ENCODE measurements at places on chromosomes 4 and X.
A peak's percentile ranks its signal among the peaks of the same experiment; 100 is the strongest.

DNA sequence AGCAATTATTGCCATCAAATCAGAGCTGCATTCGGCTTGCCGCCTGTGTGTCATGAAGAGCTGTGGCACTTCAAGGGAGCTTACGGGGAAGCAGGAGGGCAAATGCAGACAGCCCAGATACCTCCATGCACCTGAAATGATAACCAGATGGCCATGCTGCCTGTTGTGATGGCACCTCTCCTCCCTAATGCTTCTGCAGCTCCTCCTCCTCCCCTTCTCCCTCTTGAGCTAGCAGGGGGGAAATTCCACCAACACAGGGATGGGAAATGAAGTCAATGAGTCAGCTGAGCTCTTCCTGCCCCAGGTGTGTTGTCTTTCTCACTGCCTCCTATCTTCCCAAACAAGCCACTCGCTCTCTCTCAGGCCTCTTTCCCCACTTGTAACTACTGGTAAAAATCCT is 565.0 kb downstream of the BCOR start:
- DNase-seq, result no peak

GRCh38 chr4:155763551-155763950 is 4.7 kb downstream of the GUCY1B1 start:
- DNase-seq, result no peak

GRCh38 chr4:143531380-143531779 is 17.9 kb downstream of the SMARCA5 start:
- DNase-seq, result no peak

DNA sequence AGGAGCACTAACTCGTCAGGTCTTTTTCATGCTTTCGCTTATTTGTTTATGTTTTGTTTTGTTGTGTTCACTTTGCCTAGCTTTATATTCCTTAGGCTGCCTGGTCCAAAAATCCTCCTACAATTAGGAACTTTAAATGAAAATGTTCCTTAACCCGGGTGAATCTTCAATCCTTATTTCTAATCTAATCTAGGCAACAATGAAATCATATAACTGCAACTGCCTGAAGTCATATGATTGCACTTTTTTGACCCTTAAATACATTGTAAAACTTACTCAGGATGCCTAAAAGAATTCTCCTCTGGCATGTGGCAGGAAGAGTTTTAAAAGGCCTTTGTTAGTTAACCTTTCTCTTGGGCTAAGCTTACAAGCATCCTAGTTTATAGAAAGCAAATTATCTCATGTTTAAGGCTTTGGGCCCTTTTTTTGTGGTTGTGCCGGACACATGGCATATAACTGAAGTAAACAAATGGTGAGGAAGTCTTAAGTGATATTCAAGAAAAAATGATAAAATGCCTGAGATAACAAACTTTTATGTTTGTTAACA is 279.4 kb downstream of the FAT4 start:
- no peak for DNase-seq

DNA sequence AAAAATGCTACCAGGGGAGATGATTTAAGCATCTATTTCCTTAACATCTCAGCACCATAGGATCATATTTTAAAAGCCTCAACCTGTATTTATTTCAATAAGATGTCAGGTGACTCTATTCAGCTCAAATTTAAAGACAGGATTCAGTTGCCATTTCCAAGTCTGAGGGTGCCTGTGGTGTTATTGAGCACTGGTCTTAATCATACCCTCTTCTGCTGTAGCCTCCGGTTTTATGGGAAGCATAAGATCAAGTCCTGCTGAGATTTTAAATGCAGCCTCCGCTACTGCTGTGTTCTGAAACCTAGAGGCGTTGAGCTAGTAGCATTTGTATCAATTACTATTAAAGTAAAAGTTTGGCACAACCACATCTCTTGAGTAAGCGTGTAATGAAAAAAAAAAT is 185.7 kb upstream of the NWD2 start:
- no peak for DNase-seq

- DNase-seq, result no peak
These were observed 569.4 kb downstream of the TRAM1L1 start for GRCh38 chr4:116515959-116516358.

DNA sequence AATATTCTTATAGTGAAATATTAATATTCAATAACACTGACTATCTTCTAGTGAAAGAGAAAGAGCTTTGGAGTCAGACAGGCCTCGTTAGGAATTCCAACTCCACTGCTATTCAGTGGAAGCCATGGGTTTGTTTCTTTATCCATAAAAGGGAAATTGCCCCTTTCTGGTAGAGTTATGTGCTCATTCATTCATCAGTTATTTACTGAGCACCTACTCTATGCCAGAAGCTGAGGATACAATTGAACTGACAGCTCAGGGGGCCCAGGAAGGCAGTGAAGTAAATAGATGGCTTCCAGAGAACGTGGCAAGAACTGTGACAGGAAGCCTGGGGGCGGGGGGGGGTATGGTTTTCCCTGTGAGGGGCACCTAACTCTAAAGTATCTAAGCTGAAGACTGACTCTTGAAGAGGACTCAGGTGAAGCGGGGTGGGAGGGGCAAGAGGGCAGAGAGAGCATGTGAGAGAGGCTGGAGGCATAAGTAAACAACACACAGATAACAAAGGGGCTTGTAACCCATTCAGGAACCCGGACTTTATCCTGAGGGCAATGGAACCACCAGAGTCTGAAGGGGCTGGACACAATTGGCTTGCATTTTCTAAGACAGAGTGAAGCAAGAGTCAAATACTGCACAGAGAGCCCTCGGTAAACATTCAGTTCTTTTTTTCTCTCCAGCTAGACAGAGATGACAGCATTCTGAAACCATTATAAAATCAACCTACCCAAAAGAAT is 20.3 kb downstream of the ANXA5 start:
- no peak for DNase-seq

- DNase-seq, result no peak
These were observed 11.1 kb downstream of the NIPAL1 start for GRCh38 chr4:48027653-48028052.

- no peak for DNase-seq
These were observed 63.5 kb upstream of the WDR17 start for GRCh38 chr4:176002007-176002613.

GRCh38 chr4:104365618-104366017 is 129.1 kb downstream of the CXXC4 start:
- DNase-seq, result no peak

DNA sequence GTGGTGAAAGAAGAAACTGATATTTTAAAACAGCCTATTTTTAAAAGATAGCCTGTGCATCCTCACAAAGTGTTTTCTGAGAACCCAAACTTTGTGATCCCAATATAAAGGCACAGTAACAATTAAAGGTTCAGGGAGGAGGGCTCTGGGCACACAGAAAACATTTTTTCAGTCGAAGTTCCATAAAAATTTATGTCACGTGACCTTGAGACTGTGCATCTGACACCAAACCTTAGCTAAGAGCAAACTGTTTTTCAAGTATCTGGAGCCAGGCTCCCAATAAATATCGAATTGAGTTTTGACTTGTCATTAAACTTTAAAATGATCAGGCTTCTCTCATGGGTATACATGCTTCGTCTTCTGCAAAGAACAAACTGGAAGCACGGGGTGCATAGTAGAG is 177.9 kb downstream of the BEND2 start:
- DNase-seq, result no peak

GRCh38 chrX:130108647-130109428 is 1.5 kb downstream of the ELF4 start:
- DNase-seq, result no peak

DNA sequence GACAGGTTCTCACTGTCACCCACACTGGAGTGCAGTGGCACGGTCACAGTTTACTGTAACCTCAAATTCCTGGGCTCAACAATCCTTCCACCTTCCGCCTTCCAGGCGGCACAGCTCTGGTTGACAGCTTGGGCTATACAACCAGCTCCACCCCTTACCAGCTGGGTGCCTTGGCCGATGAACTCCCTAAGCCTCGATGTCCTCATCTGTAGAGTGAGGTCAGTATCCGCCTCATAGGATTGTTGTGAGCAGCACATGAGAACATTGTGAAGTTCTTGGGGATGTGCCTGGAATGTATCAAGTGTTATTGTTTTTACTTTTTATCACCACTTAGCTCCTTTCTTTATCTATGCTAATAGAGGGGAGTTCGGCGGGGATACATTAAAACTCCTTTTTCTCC is 23.3 kb downstream of the UCHL1 start:
- DNase-seq, result no peak

- no peak for DNase-seq
These were observed at the start of gene F8 for GRCh38 chrX:155022585-155022984. Gene F8, minus strand, starts transcription at chrX:155022723. Its CDS starts 171 bp downstream, at chrX:155022552.

DNA sequence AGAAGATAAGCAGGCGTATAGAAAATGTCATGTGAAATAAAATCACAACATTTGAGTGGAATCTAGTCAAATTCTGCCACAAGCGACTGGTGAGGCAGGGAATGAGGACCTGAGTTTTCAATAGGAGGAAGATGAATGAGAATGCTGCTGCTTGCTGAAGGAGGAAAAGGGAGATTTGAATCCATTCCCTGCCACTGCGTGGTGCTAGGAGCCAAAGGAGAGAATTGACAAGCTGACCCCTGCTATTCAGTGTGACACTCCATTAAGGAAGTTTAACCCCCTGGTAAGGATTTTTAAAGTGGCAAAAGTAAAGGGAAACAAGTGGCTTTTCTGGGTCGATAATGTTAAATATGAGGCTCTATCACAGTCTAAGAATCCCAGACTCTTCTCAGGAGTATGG is 314.0 kb downstream of the NAF1 start:
- DNase-seq, result no peak

DNA sequence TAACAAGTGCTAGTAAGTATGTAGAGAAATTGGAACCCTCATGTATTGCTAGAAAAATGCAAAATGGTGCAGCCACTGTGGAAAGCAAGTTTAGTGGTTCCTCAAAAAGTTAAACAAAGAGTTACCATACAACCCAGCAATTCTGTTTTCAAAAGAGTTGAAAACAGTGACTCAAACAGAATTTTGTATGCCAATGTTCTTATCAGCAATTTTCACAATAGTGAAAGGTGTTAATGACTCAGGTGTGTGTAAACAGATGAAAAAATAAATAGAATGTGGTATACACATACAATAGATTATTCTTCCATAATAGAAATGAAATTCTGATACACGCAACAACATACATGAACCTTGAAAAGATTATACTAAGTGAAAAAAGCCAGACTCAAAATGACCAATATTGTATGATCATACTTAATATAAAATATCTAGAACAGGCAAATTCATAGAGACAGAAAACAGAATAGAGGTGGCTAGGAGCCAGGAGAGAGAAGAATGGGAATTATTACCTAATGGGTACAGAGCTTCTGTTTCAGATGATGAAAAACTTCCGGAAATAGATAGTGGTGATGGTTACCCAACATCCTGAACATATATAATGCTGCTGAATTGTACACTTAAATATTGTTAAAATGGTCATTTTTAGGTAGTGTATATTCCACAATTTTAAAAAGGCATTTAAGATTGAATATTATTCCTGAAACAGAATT is 51.6 kb downstream of the WDFY3 start:
- no peak for DNase-seq

DNA sequence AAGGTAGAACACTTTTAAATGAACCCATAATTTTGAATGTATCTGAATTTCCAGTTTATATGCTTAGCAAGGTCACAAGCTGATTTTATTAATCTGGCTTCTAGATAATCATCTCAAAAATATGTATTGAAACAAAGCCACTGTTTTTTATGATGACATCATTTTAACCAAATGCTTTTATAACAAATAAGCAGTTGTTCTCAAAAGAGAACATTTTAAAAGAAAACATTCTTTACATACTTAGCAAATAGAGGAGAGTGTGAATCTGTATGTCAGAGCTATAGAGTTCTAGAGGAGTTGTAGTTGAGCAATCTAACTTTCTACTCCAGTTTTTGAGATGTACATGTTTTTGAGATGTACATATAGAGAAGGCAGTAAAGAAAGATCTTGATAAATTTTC is 42.5 kb downstream of the LAMP2 start:
- no peak for DNase-seq

DNA sequence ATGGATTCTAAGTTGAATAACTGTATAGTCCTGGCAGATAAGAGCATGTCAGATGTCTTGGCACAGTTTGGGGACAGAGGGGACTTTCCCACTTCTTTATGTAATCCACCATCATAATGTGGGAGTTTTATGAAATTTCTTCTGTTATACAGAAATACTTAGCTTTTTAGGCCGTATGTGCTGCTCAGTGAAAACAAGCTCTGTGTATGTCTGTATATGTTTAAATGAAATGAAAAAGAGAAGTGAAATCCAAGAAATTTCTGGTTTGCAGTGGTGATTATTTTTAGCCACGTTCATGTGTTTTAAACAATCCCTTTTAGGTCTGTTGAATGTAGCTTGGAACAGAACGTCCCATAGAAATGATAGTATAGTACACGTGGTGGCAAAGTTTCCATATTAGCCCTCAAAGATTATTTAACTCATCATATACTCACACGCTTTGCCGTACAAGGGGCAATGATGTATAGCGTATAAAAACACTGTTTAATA is 41.0 kb downstream of the GAB1 start:
- no peak for DNase-seq

DNA sequence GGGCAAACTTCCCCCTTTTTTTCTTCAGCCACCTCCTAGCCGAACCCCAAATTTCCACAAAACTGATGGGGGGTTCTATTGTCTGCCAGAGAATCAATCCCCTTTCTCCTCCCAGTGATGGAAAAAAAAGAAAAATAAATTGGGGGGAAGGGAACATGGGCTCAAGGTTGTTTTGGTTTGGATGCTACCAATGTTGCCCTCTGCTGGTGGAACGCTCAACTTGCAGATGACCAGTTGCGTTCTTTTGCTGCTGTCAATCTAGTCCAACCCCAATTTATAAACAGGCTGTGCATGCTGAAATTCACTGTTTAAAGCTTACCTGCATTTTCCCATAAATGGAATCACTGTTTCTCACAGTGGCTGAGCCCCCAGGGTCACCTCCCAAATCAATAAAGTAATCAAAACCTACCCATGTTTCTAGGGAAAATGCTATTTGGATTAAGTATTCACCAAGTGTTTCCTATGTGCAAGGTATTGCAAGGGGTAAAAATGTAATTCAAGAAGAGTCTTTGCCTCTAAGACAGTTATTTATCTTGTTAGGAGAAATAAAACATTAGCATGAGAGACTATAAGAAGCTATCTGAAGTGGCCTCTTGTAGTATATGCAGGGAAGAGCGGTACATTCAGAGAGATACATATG is 116.7 kb upstream of the TMEM164 start:
- DNase-seq, result peak; percentile 50

DNA sequence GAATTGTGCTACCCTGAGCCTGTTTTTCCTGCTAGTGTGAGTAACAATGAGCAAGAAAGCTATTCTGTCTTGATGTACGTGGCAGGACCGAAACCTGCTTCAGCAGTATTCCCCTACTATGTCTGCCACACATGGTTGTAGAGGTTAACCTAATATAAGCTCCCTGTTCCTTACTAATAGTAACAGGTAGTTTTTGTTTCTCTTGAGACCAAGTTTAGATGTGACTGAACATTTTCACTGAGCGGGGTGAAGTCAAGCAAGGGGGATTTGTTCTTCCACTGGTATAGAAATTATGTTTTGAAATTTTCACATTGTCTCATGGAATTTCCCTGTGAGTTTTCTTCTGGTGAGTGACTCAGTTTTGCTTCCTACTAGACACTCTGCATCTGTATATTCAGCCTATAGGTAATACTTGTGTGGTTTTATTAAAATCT is 37.3 kb downstream of the RRAGB start:
- no peak for DNase-seq

- no peak for DNase-seq
These were observed 127.6 kb upstream of the GATB start for GRCh38 chr4:151888367-151888866.
